Nephron progenitor cell (in vitro differentiated cells): ENCODE measurements at places on chromosomes 3 and 15.

GRCh38 chr15:77179541-77179998 lies 108.7 kb upstream of the TSPAN3 start:
- DNase-seq = no peak

DNA sequence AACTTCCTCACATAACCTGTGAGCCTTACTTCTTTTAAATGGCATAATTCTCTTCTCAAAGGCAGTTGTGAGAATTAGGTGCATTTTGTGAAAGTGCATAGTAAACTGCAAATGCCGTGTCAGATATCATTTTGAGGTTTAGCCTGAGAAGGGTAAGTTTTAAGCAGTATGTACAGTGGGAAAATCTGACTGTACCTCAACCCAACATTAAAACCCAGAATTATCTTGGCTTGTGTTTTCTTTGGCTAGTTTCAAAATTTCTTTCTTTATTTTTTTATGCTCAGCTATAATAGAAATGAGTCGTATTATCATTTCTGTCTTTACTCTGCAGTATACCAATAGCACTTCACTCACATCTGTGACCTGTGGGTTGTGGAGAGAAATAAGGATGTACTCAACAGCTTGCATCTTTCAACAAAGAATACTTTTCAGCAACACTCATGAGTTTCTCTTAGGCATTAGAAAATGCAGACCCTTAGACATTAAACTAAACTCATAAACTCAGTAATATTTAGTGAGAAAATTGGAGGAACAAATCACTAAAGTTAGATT lies 65.7 kb downstream of the RASA2 start:
- DNase-seq = no peak

GRCh38 chr3:124699686-124700396 lies 30.4 kb upstream of the UMPS start:
- no peak for DNase-seq

- no peak for DNase-seq
Observed at GRCh38 chr15:61777689-61778088, 282.6 kb downstream of the VPS13C start.

GRCh38 chr15:73305331-73306211 lies 63.2 kb downstream of the HCN4 start:
- peak; percentile 56 for DNase-seq

DNA sequence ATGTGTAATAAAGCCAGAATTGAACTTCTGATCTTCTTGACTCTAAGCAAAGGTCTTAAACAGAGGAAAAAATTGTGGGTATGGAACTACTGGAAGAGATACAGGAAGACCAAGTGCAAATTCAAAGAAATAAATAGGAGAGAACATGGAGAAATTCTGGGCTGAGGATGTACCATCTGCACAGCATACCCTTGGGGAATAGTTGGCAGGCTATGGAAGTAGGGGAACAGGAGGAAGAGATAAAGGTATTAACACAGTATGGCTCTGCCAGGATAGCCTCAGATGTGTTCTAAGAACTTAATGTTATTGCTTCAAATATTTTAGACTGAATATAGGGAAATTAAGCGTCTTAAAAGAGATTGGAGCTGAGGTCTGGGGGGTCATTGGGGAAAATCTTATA lies 485.4 kb downstream of the CNTN3 start:
- DNase-seq = no peak

DNA sequence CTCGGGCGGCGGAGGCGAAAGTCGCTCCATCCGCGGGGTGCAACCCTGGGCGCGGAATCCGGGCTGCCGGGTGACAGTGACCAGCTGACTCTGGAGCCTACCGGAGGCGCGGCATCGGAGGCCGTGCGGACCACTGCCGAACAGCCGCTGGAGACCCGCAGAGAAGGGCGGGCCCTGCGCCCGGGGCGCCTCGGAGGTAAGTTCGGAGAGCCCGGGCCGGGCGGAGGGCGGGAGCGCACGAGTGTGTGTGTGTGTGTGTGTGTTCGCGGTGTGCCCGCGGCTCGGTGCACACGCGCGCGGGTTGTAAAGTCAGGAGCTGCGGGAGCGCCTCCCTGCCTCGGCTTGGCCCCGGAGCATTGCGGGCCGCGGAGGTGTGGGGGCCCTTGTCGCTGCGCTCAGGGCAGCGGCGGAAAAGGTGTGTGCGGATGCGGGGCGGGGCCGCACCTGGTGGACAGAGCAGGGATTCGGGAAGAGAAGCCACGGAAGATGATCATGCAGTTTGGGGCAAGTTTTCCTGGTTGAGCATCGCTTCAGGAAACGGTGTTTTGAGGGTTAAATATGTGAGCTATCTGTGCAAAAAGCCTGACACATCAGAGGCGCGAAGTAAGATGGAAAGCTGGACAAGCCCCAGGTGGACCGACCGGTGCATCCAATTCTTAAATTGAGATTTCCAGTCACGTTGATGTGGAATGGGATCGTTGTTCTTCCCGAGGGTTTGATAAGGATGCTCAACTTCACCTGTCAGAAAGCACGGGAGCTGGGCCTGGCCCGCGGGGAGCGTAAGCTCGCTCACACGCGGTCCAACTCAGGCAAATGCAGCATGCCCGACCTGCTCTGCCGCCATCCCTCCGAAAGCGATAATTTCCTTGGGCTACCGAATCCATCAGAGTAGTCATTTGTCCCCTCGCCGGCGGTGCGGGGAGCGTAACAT lies 474 bp downstream of the MINAR1 start:
- DNase-seq = peak; percentile 61

GRCh38 chr3:7204848-7205156 lies 343.9 kb downstream of the GRM7 start:
- DNase-seq = no peak

GRCh38 chr3:158405507-158405906 lies 165.5 kb upstream of the MLF1 start:
- DNase-seq = no peak

GRCh38 chr3:20668411-20668810 lies 482.4 kb upstream of the SGO1 start:
- DNase-seq = no peak

- no peak for DNase-seq
Observed at GRCh38 chr3:37912052-37912733, 50.5 kb downstream of the CTDSPL start.

- DNase-seq = no peak
Observed at GRCh38 chr15:23385886-23386430, 31.4 kb downstream of the GOLGA8S start.

DNA sequence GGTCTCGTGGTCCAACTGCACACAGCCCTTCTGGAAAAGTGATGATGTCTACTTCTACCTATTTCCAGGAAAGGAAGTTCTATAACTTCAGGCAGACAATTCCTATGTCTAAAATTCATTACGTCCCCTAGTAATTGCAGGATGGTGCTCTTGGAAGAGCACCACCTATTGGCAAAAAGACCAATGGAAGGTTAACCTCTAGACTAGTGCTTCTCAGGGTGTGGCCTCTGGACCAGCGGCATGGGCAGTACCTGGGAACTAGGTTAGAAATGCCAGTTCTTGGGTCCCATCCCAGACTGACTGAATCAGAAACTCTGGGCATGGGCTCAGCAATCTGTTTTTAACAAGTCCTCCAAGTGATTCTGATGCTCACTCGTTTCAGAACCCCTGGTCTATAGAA lies 258.3 kb upstream of the ICE2 start:
- no peak for DNase-seq

DNA sequence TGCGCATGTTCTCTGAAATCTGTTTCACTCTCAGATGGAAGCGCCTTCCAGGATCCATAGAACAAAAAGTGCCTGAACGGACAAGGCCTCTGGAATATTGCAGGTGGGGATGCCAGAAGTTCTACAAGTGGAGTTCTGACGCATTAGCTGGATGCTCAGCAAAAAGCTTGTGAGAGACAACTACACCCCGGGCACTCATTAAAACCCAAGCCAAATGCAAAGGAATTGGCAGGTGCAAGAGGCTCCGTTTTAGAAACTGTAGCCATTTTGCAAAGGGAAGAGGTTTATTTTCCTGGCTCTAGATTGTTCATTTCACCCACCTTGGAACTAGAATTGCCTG lies 35.2 kb upstream of the SLC24A5 start:
- no peak for DNase-seq

GRCh38 chr3:66361356-66361755 lies 139.5 kb downstream of the LRIG1 start:
- no peak for DNase-seq

- no peak for DNase-seq
Observed at GRCh38 chr3:42662813-42663535, 9.5 kb downstream of the ZBTB47 start.

DNA sequence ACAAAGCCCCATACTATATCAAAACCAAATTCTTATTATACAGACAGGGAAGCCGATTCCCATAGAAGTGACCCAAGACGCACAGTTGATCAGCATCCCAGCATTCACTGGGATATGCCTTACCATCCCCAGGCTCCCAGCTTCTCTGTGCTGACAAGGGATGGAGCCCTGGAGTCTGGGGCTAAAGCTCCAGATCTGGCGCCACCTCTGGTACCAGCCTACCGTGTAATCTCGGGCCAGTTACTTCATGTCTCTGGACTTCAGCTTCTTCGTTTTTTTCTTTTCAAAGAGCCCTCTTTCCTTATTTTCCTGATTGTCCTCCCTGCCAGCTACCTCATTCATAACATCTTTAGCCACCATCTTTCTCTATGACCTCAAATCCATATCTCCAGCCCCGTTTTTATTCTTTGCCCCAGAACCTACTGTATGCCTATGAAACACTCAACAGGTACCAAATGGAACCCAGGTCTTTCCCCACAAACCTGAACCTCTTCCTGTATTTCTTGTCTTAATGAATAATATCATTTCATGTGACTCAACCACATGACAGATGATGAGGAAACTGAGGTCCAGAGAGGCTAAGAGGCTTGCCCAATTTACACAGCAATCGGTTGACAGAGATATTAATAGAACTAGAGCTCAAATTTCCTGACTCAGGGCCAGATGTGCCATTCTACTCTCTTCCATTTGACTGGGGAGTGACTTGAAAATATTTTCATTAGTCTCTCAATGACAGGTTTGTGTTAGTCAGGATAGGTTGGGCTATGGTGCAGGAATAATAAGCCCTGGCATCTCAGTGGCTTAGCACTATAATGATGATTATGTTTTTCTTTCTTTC lies 85.4 kb upstream of the TLE3 start:
- DNase-seq = no peak

DNA sequence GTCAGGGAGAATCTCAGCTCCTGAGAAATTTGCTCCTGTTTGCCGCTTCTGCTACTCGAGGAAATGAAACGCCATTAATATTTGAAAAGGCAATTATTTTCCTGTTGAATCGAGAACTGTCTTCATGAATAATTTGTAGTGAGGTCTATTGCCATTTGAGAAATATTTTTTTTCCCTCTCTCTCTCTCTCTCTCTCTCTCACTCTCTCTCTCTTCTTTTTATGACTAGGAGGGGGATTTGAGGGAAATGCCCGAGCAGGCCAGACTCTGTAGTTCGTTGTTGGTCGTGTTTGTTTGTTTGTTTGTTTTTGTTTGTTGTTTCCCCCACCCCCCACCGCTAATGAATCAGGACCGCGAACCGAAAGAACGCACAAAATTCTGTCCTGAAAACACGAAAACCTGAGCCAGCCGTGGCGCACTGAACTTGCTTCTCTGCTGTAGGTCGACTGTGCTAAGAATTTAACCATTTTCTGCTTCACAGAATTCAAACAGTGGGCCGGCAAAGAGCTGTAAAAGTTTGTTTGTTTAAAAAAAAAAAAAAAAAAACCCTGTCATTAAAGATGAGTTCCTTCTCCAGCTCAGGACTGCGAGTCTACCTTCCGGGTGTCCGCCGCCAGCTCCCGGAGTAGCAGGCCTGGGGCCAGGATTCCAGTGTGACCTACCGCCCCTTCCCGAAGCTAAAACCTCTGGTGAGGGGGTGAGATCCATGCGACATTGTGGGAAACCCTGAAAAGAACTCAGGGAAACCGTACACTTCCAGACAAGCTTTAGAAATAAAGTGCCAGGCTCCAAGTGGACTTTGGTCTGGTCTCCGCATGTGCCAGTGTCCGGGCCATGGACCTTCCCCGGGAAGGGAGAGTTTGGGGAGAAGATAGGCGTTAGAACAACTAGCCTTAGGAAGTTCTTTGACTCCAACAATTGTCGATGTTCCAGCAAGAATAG lies 12.1 kb downstream of the ZIC4 start:
- no peak for DNase-seq

DNA sequence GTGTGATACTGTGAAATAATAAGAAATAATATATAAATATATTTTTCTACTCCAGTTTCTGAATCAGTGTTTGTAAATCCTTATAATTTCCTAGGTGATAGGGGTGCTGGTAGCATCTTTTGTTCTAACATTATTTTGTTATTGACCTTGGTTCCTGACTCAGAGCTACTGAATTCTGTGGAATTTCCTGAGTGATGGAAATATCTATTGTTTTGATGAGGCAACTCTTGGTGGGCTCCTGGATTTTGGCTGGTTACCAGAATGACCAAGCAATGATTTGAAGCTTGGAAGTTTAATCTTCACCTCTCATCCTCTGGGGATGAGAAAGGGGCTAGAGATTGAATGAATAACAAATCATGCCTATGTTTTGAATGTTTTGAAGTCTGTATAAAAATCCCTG lies 377.3 kb downstream of the LPP start:
- no peak for DNase-seq

- no peak for DNase-seq
Observed at GRCh38 chr3:183515968-183516851, 39.3 kb downstream of the KLHL6 start.

DNA sequence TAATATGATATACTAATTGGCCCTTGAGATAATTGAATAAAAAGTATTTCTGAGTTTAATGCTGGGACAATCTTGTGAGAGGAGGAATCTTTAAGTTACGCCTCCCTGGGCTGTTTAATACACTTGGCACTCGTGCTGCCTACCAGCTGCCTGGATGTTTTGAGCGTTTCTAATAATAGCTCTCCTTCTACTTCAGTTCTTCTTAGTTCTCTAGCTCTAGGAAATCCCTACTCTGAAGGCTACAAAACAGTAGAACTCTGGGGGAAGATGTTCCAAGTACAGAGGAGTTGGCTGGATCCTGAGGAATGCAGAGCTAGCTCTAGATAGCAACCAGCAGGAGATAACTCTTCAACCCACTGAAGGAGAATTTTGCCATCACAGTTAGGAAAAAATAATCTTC lies 3.5 kb downstream of the NAALADL2 start:
- no peak for DNase-seq

GRCh38 chr3:72494626-72495025 lies 353.6 kb downstream of the SHQ1 start:
- DNase-seq = no peak

DNA sequence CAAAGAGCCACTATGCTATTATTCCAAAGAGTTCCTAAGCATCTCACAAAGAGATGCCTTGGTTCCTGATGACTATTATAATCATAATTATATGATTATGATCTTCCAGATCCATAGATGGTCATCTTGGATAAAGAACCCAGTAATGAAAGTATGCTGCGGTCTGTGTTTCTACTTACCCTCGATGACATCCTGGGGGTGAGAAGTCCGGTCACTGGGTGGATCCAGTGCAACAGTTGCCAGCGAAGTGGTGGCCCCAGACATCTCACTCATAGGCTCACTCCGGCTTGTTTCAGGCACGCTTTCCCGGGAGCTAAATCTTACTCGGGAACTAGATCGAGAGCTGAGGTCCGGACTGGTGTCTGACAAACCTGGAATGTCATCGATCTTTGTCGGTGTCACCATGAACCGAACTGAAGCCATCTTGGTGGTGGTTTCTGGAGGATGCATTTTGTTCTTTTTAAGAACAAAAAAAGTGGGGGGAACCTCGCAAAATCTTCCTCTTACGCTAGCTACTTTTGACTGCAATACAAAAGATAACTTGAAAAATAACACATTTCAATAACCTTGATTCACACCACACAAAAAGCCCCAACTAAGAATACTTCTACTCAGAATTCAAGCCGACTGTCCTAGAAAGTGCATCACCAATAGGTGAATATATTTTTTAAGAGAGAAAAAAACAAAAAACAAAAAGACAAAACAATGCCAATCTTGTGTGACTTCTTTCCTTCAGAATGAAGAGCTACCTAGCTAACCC lies 1.2 kb downstream of the SLC12A6 start:
- DNase-seq = no peak
